ENCODE measurements at places on chromosomes 2 and 18.

DNA sequence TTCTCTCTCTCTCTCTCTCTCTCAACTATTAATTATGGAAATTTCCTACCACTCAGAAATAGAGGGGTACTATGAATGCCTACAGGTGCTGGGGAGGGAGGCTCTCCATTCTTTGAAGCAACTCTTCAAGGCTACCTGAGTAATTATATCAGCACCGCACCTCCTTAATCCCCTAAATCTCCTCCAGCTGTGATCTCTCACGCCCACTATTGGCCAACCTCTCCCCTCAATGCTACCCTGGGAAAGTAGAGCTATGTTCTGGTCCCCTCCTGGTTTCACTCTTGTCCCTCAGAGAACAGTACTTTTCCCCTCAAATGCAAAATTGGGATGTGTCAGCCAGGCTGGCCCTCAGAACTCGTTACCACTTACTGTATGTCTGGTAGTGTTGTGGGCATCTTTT is 1.6 kb downstream of the MOCOS start:
- no peak for DNase-seq

- no peak for DNase-seq
Observed at GRCh38 chr2:172864182-172864581, 128.5 kb downstream of the RAPGEF4 start.

DNA sequence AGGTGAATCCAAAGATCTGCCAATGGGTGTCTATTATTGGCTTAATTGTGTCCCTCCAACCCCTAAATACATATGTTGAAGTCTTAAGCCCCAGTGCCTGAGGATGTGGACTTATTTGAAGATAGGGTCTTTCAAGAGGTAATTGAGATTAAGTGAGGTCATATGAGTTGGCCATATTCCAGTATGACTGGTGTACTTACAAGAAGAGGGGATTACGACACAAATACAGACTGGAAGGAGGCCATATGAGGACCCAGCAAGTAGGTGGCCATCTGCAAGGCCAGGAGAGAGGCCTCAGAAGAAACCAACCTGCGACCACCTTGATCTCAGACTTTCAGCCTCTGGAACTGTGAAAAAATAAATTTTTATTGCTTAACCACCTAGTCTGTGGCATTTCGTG is 121.1 kb upstream of the FN1 start:
- no peak for DNase-seq

- no peak for DNase-seq
Observed at GRCh38 chr18:25244924-25245698, 106.9 kb downstream of the ZNF521 start.

GRCh38 chr2:239928391-239929350 is 96.5 kb downstream of the NDUFA10 start:
- DNase-seq, result no peak

DNA sequence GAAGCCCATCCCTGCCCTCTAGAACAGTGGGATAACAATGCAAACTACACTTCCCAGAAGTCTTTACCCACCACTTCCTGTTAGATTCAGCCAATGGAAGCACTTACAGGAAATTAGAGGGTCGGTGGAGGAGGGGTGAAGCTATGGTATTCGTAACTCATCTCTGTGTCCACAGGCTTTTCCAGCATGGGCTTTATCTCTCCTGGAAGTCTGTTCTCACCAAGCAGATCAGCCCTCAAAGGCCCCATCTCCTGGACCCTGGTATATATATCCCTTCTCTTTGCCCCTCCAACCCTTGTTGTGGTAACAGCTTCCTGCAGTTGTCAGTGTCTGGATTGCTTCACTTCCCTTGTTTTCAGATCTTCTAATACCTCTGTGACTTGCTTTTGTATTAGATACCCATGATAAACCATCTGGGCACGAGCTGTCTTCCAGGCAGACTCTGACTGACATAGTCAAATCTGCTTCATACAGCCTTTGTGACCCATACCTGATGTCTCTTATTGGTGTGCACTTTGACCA is 475.0 kb upstream of the POU3F3 start:
- DNase-seq, result no peak

DNA sequence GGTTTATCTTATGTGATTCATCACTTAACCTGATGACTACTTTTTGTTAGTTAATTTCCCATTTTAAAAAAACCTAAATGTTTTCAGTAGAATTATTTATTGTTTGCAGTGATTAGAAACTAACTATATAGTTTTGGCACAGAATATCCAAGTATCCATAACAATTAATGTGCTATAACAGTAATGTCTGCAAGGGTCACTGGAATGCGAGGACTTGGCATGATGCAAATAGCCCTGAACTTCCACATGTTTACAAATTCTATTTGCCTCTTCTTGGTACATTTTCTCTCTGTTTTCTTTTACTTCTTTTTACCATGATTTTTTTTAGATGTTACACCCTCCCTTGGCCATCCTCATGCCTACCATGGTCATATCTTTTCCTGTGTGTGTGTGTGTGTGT is 49.3 kb upstream of the GALNT3 start:
- DNase-seq, result no peak

GRCh38 chr2:230878599-230879188 is 14.0 kb downstream of the ITM2C start:
- DNase-seq, result no peak

GRCh38 chr2:113273027-113273551 is 5.6 kb downstream of the PAX8 start:
- DNase-seq, result no peak

GRCh38 chr2:220081171-220081570 is 453.7 kb downstream of the SLC4A3 start:
- no peak for DNase-seq

DNA sequence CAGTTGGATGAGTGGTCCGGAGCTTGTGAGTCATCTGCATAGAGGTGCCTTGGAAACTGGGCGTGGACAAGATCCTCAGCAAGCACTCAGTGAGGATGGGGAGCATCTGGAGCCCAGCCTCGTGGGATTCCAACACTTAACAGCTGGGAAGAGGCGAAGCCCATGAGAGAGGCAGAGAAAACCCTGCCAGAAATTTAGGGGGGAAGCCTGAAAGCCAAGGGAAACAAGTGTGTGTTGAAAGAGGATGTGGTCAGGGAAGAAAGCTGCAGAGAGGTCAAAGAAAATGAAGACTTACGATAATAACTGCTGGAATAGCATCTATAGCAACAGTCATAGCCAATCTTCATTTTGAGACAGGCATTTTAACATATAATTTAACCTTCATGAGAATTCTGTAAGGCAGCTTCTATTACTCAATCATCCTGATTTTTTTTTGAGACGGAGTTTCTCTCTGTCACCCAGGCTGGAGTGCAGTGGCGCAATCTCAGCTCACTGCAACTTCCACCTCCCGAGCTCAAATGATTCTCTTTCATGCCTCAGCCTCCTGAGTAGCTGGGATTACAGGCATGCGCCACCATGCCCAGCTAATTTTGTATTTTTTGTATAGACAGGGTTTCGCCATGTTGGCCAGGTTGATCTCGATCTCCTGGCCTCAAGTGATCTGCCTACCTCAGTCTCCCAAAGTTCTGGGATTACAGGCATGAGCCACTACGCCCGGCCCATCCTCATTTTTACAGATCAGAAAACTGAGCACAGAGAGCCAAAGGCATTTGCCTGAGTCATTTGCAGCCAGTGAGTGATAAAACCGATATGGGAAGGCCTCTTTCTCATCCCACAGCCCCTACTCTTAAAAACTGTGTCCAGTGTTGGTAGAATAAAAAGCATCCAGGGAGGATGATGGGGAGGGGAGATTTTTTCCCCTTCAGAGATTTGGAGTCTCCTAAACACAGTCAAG is 214.4 kb upstream of the EPAS1 start:
- no peak for DNase-seq

Measured in central memory CD8-positive, alpha-beta T cell (primary cell).